ENCODE measurements at places on chromosomes 5 and 9.

DNA sequence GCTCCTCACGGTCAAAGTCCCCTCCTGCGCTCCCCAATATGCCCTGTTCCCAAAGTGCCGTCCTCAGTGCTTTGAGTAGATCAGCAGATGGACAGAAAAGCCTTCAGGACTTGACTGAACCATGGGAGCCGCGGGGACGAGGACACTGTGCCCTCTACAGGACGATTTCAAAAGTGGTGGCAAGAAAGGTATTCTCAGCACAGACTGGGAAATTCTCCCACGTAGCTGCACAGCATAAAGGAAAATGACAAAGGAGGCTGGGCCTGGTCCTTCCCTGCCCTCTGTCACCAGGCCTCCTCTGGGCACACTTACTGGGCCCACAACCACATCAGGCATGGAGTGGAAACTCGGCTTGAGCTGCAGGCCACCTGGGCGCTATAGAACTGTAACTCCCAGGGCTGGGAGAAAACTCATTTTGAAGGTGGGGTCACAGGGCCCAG, 16.7 kb upstream of the MTMR12 start:
- DNase-seq = peak; percentile 26

DNA sequence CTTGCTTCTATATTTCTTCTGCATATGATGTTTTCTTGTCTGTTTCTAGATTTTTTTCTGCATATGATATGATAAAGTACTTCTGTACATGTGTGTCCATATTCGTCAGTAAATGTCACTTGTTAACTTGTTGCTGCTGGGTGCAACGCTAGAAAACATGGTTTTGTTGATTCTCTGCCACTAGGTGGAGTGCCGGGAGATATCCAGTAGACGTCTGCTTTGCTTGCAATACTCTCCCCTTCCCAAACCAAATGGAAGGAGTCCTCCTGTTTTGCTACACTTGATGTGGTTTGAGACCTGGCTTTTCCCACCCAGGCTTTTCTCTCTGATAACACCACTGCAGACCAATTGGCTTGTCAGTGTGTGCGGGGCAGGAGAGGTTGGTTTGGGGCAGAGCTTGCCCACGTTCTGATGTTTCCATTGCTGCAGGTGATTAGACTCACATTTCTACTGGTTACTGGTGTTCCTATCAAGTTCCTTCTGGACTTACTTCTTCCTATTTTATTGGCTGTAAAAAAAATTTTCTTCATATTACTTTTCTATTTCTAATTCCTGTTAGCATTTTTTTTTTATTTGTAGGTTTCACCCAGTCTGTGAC, 900.0 kb upstream of the CDH10 start:
- DNase-seq = no peak

- no peak for DNase-seq
Observed at GRCh38 chr5:17748941-17749340, 114.7 kb downstream of the TAF11L14 start.

- no peak for DNase-seq
Observed at GRCh38 chr9:2709645-2710101, 7.6 kb upstream of the KCNV2 start.

DNA sequence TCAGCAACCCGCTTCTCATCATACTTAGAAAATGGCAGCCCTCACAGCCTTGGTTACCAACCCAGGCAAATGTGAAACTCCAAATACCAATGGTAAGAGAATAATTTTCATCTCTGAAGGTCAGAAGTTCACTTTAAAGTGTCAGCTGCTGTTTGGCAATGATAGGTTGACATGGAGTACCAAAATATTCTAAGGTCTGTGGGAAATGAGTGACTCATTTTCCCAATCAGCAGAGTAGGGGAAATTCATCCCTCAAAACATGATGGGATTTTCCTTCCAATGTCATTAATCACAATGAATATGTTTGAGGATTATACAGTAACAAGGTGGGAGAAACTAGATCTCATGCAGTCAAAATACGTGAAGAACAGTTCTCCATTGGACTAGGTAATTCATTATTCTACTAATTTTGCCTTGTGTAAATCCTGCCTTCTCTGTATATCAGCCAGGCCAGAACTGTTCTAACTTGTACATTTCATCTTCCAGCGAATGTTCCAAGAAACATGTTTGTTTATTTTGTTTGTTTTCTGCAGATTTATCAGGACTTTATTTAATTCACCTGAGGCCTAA, 53.1 kb upstream of the ERBIN start:
- DNase-seq = no peak

DNA sequence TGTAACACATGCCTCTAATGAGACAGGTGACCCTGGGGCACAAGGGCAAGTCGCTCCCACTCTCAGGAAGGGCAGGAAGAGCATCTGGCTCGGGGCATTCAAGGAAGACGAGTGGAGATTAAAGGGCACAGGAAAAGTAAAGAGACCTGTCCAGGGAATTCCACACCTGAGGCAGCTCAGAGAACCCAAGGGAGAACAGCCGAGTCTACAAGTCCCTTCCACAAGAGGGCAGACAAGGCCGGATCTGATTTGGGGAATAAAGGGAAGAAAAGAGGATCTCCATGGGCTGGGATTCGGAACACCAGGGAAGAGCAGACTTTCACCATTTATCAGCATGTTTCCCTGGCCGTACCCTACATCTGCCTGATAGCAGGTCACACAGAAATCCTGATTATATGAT, 28.1 kb downstream of the GPX3 start:
- no peak for DNase-seq

GRCh38 chr5:72662936-72663335, 153.5 kb upstream of the TNPO1 start:
- no peak for DNase-seq

GRCh38 chr5:157233515-157233914, 32.4 kb upstream of the CYFIP2 start:
- DNase-seq = no peak

DNA sequence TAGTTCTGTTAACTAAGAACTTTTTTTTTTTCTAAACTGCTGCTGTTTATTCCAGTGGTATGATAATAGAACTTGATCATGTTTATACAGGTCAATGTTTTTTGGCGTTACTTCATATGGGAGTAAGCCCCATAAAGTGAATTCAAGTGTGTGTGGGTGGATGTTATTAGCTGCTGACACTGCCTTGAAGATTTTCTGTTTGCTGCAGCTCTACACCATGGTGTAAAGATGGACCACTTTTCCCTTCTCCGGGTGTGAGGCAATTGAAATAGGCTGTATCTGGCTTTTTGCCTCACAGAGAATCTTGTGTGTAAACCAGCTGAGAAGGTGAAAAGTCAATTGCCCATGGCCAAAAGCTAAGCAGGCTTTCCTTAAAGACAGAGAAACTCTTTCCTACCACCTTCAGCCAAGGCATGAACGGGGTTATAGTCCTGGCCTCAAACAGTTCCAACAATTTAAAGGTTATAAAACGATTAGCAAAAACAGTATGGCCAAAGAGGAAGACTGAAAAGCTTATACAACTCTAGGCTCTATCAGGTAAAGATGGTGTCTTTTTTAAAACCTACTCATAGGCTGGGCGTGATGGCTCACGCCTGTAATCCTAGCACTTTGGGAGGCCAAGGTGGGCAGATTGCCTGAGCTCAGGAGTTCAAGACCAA, 33.9 kb upstream of the ABCA1 start:
- no peak for DNase-seq

- no peak for DNase-seq
Observed at GRCh38 chr5:180670586-180671359, 21.4 kb upstream of the FLT4 start.

- DNase-seq = no peak
Observed at GRCh38 chr9:108972186-108972585, 38.0 kb downstream of the ABITRAM start.

DNA sequence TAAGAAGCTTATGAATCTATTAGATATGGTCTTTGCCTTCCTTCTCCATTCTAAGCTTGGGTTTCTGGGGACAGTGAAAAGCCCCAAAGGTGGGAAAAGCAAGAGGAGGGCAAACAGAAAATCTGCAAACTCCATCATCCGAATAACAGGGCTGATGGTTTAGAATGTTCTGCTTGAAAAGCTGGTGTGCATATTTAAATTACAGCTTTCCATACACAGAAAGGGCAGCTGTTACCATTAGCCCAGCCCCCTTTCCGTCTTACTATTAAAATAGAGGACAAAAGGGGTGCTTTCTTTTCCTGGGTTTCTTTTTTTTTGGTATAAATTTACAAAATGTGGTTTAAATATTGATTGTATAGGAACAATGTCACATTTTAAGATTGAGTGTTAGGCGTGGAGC, 22.0 kb downstream of the INSYN2B start:
- no peak for DNase-seq

DNA sequence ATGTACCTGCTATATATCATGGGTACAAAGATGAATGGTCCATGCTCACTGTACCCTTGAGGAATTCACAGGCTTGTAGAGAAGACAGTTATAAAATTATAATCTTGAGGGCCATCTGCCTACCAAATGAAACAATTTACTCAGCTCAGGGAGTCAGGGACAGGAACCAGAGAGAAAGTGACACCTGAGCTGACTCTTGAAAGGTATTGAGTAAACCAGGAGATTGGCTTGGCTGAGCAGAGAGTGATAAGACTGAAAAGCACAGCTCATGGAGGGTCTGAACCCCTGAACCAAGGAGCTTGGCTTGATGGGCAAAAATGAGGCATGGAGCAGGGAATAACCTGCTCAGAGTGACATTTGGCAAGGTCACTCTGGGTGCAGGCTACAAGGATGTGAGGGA, 147.3 kb downstream of the FAM114A2 start:
- DNase-seq = no peak

DNA sequence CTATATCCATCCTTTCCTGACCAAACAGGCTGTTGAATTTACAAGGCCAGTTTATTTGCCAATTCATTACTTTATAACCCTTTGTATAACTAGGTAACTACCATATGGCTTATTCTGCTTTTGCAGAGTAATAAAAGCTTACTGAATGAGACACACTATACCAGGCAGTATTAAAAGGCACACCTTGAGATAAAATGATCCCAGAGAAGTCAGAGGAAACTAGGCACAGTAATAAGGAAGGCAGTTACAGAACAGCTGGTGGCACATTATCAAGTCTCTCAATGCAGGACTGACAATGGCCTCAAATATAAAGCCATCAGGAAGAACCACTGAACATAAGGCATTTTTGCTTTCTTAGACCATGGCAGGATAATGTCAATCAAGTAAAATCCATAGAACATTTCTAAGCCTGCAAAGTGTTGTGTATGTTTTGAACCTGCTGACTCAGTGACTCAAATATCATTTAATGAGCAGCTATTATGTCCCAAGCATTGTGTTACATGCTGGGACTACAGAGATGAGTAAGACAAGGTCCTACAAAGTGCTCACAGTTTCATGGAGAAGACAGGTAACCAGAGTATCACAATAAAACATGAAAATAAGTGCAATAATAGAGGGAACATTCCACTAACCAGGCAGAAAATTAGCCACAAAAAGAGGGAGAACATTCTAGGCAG, 52.5 kb downstream of the OXCT1 start:
- no peak for DNase-seq

DNA sequence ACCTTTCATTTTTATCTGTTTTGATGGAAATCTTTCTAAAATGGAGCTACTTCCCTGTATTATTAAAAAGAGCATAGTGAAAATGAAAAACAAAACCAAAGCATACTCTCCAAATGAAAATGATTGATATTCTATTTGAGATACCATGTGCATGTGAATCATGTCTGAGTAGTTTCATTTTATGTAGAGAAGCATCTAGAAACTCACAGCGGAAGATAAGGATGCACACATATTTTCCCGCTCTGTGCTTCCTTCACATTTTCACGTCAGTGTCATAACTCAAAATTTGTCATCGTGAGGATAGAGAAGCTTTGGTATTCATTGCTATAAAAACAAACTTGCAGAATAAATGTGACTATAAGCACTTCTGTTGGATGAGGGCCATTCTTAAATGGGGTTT, 34.0 kb upstream of the CLINT1 start:
- no peak for DNase-seq

Measured in stimulated activated CD8-positive, alpha-beta memory T cell treated with anti-CD3 and anti-CD28 coated beads, Interleukin-7, amount 100 ng/mL, for 1 hour (primary cell).